Progenitor cell of endocrine pancreas (in vitro differentiated cells): ENCODE measurements at places on chromosomes 2 and 18.
A peak's percentile ranks its signal among the peaks of the same experiment; 100 is the strongest.

- DNase-seq = no peak
These were observed 36.1 kb downstream of the PPP4R1 start for GRCh38 chr18:9578306-9578705.

- no peak for DNase-seq
These were observed 132.8 kb downstream of the UPP2 start for GRCh38 chr2:158234497-158234896.

GRCh38 chr2:115624332-115624731 lies 1181.9 kb downstream of the DPP10 start:
- DNase-seq = no peak

GRCh38 chr2:37906131-37906530 lies 19.0 kb upstream of the RMDN2 start:
- DNase-seq = no peak

GRCh38 chr2:65175894-65176530 lies 46.1 kb upstream of the RAB1A start:
- no peak for DNase-seq

DNA sequence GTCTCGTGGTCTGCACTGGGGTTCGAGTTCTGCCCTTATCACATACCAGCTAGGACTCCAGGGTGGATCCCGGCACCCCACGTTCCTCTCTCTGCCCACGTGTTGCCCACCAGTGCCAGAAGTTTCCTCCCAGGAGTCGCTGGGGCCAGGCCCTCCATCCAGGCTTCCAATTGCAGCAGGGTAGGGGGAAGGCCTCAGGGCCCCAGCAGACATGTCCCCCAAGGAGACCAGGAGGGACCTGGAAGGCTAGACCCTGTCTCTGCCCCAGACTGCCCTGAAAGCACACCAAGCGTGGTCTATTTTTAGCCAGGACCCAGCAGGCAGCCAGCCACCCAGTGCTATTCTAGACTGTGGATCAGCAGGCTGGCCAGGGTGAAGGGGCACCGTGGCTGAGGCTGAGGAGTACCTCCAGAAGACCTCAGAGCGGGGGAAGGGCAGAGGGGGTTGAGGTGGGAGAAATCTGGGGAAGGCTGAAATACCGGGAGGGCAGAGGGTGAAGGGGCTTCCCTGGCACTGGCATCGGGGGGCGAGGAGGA lies 18.8 kb upstream of the TNS1 start:
- DNase-seq = no peak

GRCh38 chr2:236728916-236729670 lies 159.5 kb downstream of the ACKR3 start:
- no peak for DNase-seq

- no peak for DNase-seq
These were observed 224.3 kb downstream of the ANAPC1 start for GRCh38 chr2:111659361-111660333.

DNA sequence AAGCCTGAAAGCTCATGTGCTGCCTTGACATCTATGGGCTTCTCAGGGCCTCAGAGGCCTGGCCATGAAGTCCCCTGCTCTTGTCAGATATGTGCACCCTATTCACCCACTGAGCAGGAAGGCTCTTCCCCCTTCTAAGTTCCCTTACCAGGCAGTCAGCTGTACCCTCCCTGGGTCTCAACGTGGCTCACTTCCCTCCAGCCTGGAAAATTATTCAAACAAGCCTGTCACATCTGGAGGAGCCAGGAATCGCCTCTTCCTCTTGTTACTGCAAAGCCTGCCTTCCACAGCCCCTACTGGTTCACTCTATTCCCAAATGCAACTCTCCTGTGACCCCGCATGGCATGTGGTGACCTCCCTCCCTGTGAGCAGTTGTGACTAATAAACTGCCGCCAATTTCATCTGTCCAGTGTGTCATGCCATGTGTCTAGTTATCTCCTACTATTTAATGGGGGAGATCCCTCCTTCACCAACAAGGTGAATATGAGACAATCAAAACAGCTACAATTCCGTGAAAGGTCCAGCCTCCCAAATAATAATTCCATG lies 8.4 kb upstream of the SERPINB8 start:
- DNase-seq = no peak

- peak; percentile 36 for DNase-seq
These were observed 32.6 kb upstream of the NPC1 start for GRCh38 chr18:23618862-23619387.

GRCh38 chr2:143192106-143192505 lies 62.9 kb downstream of the ARHGAP15 start:
- no peak for DNase-seq

- DNase-seq = no peak
These were observed 21.6 kb upstream of the PDIA6 start for GRCh38 chr2:10834068-10834655.

DNA sequence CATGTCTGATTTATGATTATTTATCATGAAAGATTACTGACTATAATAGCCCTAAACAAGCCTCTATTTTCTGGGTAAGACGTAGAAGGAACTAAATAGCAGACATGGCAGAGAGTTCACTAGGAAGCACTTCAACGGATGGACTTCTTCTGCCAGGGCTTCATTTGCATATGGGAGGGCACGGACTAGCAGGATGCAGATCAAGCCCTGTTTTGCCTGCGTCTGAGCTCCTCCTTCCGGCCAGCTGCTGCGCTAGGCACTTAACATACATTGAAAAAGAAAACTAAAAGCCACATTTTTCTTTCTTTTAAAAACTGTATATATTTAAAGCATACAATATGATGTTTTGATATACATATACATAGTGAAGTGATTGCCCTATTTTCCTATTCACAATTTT lies 340.0 kb upstream of the MEX3C start:
- no peak for DNase-seq

- no peak for DNase-seq
These were observed 249.4 kb upstream of the CTAGE1 start for GRCh38 chr18:22667156-22667555.

DNA sequence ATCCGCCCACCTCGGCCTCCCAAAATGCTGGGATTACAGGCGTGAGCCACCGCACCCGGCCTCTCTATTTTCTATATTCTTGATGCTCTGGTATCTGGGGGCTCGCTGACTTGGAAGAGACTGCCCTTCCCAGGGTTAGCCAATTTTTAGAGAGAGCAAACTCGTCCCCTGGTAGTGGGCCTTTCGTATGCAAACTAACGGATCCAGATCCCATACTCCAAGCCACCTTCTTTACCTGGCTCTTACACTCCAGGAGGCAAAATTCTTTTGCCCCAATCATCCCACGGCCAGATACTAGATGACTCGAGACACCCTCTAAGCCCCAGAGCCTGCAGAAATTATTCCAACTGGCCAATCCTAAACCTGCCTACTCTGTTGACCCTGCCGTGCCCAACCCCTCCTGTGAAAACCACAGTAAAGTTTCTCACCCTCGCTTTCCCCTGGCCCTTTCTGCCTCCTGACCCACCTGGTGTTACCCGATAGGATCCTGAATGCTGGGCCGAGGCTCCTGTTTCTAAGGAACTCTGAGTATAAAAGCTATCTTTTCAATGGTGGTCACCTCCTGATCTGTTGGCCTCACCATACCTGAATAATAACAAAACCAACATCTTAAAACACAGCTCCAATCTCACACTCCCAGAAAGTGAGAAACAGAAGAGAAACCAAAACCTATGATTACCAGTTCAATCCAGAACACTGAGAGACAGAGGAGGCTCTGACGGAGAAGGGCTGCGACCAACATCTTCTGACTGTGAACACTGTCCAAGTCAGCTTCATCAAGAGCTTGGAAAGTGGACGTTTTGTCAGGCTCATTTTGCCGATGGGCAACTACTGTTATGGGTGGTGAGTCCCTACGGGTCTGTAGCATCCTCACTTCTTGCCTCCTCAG lies 57.6 kb upstream of the ZNF532 start:
- DNase-seq = no peak

DNA sequence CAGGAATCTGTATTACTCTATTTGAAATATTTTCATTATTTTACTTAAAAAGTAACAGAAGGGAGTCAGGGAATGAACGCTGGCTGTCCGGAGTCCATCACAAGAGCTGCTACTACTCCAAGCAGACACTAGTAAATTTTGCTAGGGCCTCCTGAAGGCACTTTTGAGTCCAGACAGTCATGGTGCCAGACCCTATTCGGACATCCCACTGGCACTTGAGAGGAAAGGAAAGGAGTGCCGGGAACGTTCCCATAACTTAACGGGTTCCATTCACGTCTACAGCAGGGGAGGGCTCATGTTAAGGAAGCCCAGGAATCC lies 563 bp upstream of the GMCL1 start:
- DNase-seq = no peak

- no peak for DNase-seq
These were observed 116.8 kb upstream of the ST6GAL2 start for GRCh38 chr2:107002735-107003134.

GRCh38 chr2:189411860-189412259 lies 29.4 kb upstream of the WDR75 start:
- DNase-seq = no peak

DNA sequence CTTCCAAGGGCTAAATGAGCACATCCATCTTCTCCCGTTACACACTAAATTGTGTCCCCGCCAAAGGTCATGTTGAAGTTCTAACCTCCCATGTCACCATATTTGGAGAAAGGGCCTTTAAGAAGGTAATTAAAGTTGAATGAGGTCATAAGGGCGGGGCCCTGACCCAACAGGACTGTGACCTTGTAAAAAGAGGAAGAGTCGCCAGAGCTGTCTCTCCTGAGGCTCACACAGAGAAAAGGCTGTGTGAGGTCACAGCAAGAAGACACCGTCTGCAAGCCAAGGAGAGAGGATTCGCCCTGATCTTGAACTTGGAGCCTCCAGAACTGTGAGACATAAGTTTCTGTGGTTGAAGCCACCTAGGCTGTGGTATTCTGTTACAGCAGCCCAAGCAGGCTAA lies 24.1 kb downstream of the TRABD2A start:
- no peak for DNase-seq

DNA sequence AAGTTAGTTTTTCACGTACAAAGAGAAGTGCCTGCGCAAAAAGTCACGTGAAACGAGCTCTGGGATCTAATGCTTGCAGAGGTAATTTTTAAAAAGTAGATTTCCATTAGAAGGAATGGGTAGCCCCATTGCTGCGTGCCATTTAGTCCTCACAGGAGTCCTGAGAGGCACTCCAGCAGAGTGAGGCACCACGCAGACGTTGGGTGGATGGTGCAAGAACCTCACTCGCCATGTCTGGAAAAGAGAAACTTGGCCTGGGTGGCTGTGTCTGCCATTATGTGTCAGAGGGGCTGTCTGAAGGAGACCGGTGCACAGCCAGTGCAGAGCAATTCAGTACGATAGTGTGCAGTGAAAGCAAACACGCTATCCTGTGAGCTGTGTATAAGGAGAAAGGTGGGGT lies 1.8 kb upstream of the HDAC4 start:
- DNase-seq = no peak

DNA sequence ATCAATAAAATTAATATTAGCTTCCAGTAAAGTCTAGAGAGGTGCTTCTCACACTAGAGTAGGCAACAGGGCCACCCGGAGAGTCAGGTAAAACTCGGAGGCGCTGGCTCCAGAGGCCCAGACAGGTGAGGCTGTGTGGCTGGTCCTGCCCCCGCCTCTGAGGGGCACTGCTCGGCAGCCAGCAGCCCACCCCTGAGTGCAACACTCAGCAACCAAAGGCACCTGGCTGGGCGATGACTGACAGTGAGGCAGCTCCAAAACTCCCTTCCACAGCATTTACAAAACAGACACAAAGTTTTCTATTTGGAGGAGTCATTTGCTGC lies 138.8 kb upstream of the ID2 start:
- no peak for DNase-seq

GRCh38 chr18:62881509-62882016 lies 166.2 kb downstream of the PHLPP1 start:
- DNase-seq = no peak

DNA sequence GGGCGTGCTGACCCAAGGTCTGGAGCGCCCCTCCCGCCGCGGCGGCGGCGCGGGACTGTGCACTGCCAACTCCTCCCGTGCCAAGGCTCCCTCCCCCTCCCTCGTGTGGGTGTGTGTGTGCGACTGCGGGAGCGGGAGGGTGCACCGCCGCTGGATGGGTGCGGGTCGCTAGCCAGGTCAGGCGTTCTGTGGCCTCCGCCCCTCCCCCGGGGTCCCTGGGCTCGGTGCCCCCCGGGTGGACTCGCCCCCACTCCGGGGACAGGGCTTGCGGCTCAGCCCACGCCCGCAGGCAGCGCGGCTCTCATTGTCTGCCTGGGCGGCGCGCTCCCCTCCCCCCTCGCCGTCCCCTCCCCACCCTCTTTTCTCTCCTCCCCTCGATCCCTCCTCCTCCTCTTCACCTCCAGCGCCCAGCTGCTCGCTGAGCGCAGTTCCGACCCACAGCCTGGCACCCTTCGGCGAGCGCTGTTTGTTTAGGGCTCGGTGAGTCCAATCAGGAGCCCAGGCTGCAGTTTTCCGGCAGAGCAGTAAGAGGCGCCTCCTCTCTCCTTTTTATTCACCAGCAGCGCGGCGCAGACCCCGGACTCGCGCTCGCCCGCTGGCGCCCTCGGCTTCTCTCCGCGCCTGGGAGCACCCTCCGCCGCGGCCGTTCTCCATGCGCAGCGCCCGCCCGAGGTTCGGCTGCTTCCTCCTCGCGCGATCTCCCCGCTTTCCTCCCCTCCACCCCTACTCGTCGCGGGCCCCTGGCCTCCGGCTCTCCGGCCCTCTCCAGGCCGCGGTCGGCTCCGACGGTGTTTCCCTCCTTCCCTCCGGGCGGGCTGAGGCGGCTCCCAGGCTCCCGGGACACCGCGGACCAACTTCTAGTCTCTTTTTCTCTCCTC lies at the start of gene GATA6:
TSS of gene GATA6 (plus strand) at position 579 of the 878 bp plus-strand sequence. CDS start 1,556 bp downstream, outside the sequence.
- peak; percentile 77 for DNase-seq

- no peak for DNase-seq
These were observed 279.8 kb downstream of the RBM43 start for GRCh38 chr2:150981826-150982225.

GRCh38 chr2:20509770-20510490 lies 63.1 kb downstream of the RHOB start:
- DNase-seq = no peak

DNA sequence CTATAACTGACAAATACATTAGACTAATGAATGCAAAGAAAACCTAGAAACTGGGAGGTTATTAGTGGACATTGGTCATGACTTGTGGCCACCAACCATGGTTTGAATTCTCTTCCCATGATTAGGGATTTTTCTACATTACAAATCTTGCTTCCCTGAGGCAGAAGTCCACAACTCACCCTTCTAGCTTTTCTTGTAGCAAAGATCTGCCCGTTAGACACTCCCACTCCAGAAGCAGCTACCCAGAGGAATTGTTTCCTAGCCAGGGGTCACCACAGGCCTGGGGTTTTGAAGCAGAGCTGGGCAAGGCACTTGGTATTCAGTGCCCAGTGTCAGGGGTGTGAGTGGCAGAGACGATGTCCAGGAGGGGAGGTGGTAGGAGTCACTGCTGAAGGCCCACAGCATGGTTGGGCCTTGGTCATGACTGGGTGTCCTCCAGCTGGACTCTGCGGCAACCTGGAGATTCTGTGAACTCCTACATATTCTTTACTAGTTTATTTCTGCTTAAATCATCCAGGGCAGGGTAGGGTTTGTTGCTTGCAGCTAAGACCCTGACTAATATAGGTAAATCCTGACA lies 54.9 kb downstream of the ACTR2 start:
- DNase-seq = no peak

DNA sequence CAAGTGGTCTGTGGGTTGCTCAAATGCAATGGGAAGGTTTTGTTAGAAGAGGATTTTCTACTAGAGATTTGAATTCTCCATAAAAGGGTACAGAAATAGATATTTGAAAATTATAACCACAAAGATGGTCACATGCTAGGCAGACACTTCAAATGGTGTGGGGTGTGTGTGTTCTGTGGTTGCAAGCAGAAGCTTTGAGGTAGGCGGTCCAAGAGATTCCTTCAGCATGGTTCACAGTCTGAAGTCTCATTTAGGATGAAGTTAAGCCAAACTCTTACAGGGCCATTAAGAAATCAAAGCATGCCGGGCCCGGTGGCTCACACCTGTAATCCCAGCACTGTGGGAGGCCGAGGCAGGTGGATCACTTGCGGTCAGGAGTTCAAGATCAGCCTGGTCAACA lies 38.3 kb upstream of the RMDN2 start:
- no peak for DNase-seq
